ENCODE measurements at places on chromosomes 5 and 9.

- DNase-seq = peak; percentile 47
These were observed 39.4 kb downstream of the MRPS27 start for GRCh38 chr5:72280581-72281069.

DNA sequence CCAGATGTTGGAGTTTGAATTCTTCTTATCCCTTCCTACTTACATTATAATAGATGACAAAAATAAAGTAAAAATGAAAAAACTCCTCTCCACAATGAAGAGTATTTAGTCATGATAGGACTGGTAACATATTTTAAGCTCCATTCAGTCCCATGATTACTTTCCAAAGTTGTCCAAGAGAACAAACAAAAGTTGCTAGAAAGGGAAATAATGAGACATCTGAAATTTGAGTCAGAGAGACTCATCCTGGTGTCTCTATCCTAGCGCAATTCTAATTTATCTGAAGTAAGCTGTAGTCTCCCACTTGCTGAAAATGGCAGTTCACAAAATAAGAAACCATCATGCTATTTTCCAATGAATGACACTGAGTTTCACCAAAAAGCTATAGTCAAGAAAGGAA is 152.2 kb downstream of the BNC2 start:
- DNase-seq = no peak

DNA sequence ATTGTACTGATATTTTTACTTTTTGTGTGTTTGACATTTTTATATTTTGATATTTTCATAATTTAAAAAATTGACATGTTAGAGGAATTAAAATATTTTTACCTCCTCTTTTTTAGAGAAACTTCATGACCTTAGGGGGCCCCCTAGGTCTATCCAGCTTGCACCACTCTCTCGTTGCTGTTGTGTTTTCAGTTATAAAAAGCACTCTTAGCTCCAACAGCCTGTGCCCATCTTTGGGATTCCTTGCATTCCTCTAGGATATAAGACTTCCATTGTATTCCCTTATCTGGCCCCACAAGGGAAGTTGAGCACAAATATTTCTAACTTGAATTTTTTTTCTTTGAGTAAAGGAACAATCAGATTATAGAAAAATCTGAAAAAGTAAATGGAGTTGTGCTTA is 245.3 kb downstream of the SH3GL2 start:
- DNase-seq = no peak

GRCh38 chr9:111320631-111321030 is 9.4 kb downstream of the OR2K2 start:
- DNase-seq = no peak

- no peak for DNase-seq
These were observed 106.2 kb upstream of the SARDH start for GRCh38 chr9:133844398-133844784.

GRCh38 chr5:131109540-131110255 is 55.4 kb downstream of the HINT1 start:
- peak; percentile 64 for DNase-seq

- peak; percentile 54 for DNase-seq
These were observed 283.3 kb downstream of the TMEM167A start for GRCh38 chr5:82793808-82794419.

DNA sequence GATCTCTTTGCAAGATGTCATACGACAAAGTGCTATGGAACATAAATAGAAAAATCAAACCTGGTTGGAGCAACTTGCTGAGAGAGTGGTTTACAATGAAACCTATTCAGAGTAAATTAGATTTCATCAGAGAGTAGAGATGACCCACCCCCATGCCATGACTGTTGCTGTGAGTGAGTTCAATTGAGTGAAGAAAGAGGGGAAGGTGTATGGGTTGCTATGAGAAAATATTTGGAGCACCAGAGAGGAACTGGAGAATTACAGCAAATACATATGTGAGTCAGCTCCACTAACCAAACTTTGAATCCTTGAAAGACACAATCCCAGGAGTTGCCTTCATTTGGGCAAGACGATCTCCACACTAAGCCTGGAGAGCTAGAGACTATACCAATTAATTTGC is 217.2 kb downstream of the RFX3 start:
- no peak for DNase-seq

- no peak for DNase-seq
These were observed 7.4 kb upstream of the GSN start for GRCh38 chr9:121260457-121261106.

GRCh38 chr9:81822301-81822865 is 105.8 kb upstream of the SPATA31D4 start:
- DNase-seq = no peak

DNA sequence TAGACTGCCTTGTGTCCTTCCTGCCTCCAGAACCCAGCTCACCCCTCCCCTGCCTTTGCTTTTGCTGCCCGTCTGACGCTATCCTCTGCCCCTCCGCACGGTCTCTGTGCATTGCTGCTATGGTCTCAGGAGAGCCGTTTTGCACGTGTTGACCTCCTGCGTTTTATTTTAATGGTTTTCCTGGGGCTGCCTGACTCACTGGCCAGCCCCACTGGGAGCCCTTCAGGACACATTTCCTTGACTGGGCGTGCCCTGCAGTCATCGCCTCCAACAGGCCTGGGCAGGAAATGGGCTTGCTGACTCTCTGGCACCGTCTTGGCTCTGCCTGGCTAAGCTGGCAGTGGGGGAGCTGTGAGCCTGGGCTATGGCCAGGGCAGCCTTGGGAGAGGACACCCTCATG is 17.9 kb upstream of the ASS1 start:
- DNase-seq = peak; percentile 77

GRCh38 chr9:4550777-4551484 is 60.7 kb downstream of the SLC1A1 start:
- DNase-seq = no peak

DNA sequence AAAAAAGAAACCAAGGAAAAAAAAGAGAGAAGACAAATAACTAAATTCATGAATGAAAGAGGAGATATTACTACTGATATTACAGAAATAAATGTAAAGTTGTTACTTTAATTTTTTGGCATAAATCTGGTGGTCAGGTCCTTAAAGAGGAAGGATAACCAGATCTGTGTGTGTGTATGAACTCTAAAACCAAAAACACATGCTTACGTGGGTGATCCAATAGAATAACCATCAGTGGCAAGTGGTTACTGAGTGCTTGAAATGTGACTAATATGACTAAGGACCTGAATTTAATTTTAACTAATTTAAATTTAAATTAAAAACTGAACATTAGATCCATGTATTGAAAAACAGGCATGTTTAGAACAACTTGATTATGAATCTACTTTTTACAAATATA is 10.3 kb downstream of the SLC28A3 start:
- no peak for DNase-seq

- peak; percentile 75 for DNase-seq
These were observed 77.1 kb downstream of the SUSD1 start for GRCh38 chr9:112097712-112098688.

DNA sequence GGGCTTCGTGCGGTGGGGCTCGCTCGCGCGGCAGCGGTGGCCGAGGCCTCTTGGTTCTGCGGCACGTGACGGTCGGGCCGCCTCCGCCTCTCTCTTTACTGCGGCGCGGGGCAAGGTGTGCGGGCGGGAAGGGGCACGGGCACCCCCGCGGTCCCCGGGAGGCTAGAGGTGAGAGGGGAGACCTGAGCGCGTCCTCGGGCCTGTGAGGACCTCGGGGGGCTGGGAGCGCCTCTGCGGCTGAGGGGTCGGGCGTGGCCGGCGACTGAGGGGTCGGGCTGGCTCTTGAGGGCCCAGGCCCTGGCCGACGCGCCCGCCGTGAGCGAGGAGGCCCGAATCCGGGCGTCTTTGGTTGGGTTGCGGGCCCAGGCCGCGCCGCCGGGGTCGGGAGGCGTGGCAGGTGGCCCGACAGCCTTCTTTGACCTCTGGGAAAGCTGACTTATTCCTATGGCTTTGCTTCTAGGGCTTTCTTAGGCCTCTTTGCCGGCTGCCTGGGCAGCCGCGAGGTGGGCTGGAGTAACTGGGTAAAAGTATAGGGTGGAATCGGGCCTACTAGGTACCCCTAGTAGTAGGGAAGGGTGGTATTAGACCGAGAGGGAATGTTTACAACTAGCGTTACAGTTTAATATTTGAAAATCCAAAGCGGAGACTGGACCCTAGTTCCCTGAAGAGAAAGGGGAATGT is at the start of gene CANX:
Gene CANX, plus strand, starts transcription at position 33 of the 681 bp plus-strand sequence. CDS start 6,715 bp downstream, outside the sequence.
- no peak for DNase-seq

DNA sequence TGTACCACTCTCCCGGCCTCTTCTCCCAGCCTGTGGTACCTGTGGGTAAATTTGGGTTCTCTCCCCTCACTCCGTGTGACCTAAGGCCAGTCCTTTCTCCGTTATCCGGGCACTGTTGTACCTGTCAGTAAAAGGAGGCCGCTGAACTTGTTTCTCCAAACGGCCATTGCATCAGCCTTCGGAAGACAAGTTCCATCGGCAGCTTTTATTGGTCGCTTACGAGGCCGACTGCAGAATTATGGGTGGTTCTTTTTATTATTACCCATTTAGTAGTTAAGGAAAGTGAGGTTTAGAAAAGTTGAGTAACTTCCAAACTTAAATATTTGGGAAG is 558 bp downstream of the GRPEL2 start:
- peak; percentile 52 for DNase-seq

DNA sequence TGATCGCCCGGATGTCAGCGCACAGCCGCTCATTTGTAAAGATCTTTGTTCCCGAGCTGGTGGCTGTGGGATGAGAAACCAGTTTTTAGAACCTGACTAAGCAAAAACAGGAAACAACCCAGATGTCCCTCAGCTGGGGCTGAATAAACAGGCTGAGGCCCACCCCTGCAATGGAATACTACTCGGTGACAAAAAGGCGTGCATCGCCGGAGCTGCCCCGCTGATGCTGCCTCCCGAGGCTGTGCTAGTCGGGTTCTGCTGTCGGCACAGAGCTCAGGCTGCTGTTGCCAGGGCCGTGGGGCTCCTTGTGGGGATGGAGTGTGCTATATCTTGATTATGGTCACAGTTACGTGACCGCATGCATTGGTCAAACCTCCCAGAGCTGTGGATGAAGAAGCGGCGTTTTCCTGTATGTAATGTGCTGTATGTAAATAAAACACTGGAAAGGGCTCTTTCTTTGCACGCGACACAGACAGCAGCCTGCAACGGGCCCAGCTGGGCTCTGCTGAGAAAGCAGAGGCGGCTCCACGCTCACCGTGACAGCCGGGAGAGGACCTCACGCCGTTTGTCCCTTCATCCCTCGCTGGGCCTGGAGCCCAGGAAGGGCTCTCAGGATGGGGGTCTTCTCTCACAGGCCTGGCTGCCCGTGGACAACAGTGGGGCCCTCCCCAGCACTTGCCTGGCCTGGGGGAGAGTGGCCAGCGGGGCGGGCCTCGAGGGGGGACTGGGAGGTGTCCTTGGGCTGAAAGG is 51.5 kb upstream of the RNU6ATAC start:
- no peak for DNase-seq

DNA sequence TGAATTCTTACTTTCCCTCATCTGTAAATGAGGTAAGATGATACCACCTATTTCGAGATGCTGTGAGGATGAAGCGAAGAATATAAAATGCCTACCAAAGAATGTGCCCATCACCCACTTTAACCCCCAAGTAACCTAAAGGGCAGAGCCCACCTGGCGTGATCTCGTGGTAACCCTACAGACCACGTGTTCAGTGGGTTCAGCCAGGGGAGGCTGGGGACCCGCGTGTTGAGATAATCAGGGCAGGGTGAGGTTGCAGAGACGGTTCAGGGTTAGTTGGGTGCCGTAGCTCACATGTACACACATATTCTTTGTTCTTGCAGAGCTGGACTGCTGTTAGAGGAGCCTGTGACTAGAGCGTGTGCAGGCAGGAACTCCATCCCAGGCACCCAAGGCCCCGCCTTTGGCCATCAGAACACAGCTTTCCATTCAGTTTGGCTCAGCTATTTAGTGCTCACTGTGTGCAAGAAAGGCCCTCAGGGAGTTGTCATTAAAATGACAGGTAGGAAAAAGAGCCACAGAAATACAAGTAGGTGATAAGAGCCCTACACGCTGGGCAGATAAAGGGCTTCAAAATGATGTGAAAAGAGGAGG is 56.5 kb upstream of the HAND1 start:
- no peak for DNase-seq

DNA sequence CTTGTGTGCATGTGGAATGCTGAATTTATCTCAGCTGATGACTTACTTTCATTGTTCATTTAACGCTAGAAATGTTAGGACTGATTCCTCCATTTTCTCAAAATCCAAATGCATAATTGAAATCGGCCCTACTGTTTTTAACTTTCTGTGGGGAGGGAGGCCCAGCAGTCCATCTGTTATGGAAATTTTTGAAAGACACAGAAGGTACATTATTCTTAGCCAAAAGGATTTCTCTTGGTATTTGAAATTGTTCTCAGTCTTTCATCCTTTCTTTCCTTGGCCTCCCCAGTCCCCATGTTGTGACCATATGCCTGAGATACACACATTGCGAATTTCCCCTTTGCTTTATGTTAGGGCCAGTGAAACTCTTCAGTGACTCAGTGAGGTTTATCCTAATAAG is 549.9 kb downstream of the IRX1 start:
- DNase-seq = no peak

DNA sequence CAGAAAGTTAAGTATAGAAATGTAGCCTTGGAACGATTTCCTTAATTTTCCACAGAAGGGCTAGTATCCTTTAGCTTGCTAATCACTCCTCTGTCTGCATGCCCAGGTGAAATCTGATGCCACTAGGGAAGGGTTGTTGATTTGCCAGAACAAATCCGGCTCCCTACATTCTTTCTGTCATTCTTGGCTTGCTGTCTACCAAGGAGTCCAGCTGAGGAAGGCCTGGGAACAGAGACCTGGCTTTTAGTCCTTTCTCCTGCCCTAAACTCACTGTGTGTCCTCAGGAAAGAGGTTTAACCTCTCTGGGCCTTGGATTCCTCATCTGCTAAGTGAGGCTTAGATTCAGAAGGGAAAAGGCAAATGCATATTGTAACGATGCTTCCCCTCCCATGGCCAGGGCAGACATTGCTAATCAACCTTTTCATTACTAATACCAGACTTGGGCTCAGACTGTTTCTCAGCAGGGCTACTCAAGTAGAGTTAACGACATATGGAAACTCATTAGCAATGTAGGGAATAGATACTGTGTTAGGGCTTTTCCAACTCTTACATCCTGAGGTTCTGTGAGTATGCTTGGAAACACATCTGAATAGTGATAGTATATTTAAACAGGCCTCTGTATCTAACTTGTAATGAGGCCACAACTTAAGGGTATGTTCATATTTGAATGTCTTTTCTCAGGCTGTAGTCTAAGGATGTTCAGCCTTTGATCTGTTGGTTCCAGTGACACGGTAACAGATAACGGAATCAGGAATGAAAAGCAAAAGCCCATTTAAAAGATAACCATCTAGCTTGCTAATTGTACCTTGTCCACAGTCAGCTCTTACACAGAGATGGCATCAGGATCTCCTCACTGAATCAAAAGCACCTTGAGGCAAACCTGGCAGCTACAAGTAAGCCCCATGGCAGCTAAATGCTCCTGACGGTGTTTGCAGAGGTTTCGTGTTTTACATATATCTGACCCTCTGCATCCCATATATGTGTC is 4.1 kb downstream of the GALNT10 start:
- peak; percentile 73 for DNase-seq
